ENCODE measurements at places on chromosomes 12 and 14.

- DNase-seq: peak; percentile 81
These were observed 18.9 kb upstream of the POC1B start for GRCh38 chr12:89544681-89545184.

DNA sequence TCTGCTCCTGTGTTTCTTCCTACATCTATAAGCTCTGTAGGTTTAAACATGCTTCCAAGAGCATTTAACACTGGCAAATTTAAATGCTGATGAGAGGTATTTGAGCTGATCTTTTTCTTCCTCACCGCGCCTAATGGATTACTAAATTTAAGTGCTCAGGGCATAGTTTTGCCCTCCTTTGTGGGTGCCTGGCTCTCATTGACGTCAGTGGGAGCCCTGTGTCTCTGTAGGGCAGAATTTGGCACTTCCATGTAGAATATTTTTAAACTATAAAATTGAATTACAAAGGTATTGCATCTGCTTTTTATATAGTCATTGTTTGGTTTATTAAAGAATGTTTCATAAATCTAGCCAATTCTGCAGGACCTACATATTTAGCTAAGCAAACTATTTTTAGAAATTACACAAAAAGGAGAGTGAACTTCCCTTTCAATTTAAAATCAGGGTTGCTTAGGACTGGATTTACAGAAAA, 444.8 kb downstream of the AEBP2 start:
- DNase-seq: no peak

DNA sequence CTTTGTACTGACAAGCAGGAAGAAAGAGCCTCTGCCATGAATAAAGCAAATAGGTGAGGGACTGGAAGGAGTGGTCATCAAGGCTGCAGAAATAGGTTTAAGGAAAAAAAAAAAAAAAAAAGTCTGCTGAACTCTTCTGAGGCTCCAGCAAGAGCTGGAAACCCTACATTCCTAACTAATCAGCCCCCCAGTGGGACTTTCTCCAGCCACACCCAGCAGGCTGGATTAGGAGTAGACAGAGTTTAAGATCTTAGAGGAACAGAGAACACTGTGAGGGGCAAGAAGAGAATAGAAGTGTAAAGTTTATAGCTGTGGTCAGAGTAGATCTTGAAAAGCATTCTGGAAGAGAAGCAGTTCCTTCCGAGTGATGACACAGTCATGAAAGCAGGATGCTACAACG, 66.4 kb downstream of the ATXN2 start:
- no peak for DNase-seq

GRCh38 chr14:101821528-101821927, 60.0 kb downstream of the PPP2R5C start:
- no peak for DNase-seq

DNA sequence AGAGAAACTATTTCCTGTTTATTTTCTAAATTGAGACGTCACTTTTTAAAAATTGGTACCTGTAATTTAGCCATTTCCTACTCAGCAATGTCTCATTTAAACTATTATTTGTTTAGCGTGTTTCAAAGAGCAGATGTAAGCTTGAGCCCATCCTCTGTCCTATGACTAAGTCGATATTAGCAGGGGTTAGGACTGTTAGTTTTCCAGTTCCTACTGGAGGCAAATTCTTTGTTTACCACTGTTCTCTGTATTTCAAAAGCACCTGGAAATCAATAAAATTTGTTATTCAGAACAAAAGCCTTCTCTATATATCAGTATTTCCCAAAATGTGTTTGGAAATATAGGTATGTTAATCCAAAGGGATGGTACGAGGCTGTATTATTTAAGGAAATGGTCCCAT, 42.4 kb downstream of the MDM2 start:
- no peak for DNase-seq

DNA sequence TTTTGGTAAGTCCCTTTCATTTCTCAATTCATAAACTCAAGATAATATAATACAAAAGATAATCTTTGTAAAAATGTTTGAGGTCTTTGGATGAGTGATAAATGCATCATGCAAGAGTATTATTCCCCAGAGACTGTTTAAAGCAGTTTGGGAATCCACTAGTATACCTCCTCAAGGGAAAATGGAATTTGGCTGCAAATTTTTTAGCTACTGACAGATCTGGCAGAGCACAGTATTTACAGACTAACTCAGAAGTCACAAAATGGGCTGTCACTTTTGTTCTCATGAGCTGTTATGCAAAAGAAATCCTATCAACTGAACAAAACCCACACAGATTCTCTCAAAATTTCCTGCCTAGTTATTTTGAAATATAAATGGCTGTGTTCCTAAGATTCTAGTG, 9.9 kb downstream of the SPIC start:
- no peak for DNase-seq

GRCh38 chr12:62658910-62659309, 192.3 kb downstream of the MON2 start:
- DNase-seq: no peak

- DNase-seq: no peak
These were observed 301.5 kb upstream of the FBXO33 start for GRCh38 chr14:39733741-39734140.

DNA sequence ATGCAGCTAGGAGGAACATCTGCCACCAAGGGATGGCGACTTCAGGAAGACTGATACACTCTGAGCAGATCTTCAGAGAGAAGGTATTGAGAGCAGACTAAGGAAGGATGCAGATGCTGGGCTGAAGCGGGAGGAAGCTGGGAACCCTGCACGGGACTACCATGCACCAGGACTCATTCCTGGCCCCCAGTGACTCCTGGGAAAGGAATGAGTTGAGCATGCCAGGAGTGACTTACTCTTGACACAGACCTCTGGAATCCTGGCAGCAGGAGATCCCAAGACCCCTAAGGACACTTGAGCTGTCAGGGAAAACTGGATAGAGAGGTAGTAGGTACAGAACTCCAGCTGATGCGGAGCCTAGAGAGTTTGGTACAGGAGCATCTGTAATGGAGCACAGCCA, 336.1 kb downstream of the RPS29 start:
- DNase-seq: no peak

- DNase-seq: peak; percentile 59
These were observed 11.2 kb upstream of the PYGL start for GRCh38 chr14:50955373-50956043.

GRCh38 chr14:65959563-65960024, 526.6 kb upstream of the CCDC196 start:
- DNase-seq: no peak

GRCh38 chr14:68341411-68342212, 451.3 kb downstream of the ZFP36L1 start:
- no peak for DNase-seq

DNA sequence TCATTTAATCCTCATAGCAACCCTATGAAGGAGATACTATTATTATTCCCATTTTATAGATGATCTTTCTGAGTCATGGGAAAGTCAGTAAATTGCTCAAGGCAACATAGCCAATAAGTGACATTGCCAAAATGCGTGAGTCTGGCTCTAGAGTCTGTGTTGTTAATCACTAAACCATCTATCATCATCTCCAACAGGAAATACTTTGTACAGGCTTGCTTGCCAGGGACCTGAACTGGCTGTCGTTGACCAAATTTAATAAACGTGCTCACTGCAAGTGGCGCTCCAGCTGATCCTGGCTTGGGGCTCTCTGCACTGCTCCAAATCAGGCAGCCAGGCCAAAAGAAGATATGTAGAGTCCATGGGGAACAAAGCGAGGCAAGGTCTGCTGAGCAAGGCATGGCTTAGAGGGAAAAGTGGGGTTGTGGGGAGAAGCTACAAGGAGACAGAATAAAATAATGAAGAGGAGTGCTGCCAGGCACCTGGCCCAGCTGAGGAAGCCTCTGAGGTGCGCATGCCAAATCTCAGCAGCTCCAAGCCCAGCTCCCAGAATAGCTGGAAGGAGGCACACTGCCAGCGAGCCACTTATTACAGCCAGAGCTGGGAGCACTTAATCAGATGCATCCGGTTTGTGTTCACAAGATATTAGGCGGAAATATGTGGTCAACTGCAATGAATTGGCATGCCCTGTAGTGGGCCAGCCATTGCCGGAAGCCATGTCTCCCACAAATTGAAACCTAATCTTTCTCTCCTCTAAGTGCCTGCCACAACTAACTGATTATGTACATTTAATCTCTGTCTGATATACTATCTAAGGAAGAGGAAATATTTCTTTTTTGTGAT, 43.3 kb upstream of the PTPRO start:
- peak; percentile 81 for DNase-seq

DNA sequence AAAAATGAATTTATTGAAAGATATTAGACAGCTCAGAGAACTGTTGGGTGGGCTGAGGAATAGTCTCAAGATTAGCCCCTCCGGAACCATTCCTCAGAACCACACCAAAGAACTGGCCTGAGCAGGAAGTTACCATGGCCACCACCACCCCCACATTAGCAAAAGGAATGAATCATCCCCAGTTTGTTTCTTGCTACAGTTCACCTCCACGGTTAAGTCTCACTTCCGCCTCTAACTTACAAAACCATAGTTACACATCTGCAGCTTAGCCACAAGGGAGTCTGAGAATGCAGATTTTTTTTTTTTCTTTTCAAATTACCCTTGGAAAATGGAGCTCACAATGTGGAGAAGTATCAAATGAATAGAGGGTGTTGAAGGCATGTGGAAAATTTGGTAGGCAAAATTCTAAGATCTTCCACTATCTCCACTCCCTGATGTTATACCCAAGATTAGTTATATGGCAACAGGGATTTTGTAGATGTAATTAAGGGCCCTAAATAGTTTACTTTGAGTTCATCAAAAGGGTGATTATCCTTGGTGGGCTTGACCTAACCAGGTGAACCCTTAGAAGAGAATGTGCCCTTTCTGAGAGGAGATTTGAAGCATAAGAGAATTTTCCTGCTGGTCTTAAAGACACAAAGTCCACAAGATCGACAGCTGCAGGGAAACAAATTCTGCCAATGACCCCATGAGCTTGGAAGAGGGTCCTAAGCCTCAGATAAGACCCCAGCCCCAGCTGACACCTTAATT, 129.8 kb upstream of the KRR1 start:
- peak; percentile 50 for DNase-seq

DNA sequence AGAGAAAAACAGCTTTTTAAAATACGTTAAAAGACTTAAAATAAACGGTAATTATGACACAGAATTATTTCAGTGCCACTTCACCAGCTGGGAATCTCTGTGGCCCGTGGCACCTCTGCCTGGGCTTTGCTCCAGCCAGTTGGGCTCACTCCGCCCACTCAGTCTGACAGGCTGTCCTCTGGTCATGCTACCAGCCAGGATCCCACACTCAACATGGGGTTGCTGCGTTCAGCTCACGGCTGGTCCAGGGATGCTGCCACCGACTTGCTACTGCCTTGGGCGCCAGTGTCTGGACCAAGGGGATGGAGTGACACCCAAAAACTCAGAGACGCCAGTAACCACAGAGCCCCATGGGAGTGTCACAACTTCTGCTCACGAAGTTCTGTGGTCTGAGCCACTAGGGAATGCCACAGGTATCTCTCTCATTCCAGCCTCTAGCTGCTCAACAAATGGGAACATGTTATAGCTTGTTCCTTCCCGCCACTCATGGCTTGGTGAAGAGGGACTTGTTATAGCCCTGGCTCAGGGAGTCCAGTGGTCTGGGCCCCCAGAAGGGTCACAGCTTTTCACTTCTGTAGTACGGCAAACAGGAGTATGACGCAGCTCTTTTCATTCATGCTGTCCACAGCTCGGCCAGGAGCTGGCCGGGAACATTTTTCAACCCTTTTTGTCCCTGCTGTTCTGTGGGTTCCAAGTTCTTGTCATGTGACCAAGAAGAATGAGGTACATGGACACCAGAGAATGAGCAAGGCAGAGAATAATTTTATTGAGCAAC, 23.4 kb upstream of the ATXN7L3B start:
- no peak for DNase-seq

GRCh38 chr14:39232554-39233415, 930 bp upstream of the MIA2 start:
- no peak for DNase-seq

GRCh38 chr12:52392465-52393007, 7.1 kb upstream of the KRT84 start:
- no peak for DNase-seq

DNA sequence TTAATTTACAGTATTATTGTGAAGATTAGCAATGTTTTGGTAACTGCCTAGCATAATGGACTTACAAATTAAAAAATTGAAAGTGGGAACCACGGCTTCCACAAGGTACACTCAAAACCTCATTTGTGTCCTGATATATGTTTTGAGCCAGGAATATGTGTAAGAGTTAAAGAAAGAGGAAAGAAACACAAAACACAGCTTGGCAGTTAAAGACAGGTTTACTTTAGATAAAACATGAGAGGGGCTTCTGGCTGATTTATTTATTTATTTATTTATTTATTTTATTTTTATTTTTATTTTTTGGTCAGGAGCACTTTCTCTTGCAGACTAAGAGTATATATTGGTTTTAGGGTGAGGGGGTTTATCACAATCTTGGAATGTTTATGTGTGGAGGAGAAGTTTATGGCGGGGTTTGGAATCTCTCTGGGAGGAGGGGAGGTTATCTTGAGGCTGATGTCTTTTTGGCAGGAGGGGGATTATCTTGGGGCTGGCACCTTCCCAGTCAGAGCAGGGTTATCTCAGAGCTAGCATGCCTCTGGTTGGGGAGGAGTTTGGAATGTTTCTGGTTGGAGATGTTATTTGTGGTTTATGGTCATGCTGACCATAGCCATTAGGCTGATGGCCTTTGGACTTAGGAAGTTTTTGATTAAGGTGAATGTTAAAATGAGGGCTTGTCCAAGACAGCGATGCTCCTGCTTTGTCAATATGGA, 436.7 kb downstream of the DAD1 start:
- DNase-seq: no peak
